ENCODE measurements at places on chromosomes 5 and 9. TPM values are rescaled to one million over a fixed set of nuclear protein-coding genes. Genes with fewer than 3 reads are reported as not detected.
A peak's percentile ranks its signal among the peaks of the same experiment; 100 is the strongest.

SLIT3 gene
- 21.2 TPM for polyA plus RNA-seq

INIP gene
- polyA plus RNA-seq: 20.4 TPM

TNFSF8 gene
- polyA plus RNA-seq: not detected

HAPLN1 gene
- not detected for polyA plus RNA-seq

MSX2 gene
- 2.6 TPM for polyA plus RNA-seq

CCL27 gene
- 0.16 TPM for polyA plus RNA-seq

SLC36A3 gene
- not detected for polyA plus RNA-seq

BTNL9 gene
- 1.8 TPM for polyA plus RNA-seq

DBH gene
- polyA plus RNA-seq: not detected

- no peak for DNase-seq
Measured at GRCh38 chr9:69442486-69442885, 117.5 kb downstream of the ENTREP1 start.

GRCh38 chr5:7851240-7851592, 283 bp upstream of the CFAP90 start:
- no peak for DNase-seq

DNA sequence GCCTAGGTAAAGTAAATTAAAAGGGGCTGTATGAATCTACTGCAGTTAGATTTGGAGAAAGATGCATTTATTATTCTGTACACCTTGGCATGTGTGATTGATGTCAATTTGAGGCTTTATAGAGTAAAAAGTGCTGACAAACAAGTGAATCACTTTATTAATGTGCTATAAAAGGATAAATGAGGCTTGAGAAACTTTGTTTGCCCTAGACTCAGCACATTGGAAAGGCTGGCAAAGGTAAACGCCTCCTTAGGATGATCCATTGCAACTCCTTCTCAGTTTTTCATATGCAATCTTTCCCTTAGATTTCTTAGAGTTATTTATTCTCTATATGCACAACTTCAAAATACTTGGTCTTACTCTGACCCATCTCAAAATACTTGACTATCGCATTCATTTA, 369.0 kb downstream of the HINT1 start:
- no peak for DNase-seq

- DNase-seq: no peak
Measured at GRCh38 chr5:54859316-54859715, 126.1 kb downstream of the ESM1 start.

GRCh38 chr5:171837522-171837921, 51.9 kb downstream of the SMIM23 start:
- no peak for DNase-seq

DNA sequence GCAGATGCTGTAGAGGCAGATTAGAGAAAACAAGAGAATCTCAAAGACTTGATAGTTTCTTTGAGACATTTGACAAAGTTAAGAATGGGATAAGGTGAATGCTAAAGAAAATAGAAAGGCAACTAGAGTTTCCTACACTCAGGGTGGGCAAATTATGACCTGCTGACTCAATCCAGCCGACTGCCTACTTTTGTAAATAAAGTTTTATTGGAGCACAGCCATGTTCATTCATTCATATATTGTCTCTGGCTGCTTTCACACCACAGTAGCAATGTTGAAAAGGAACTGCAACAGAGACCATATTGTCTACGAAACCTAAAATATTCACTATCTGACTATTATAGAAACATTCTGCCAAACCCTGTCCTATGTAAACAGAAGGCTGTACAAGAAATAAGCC, 37.6 kb upstream of the TARS1 start:
- no peak for DNase-seq

GRCh38 chr5:74103131-74104023, 477.4 kb downstream of the ARHGEF28 start:
- DNase-seq: no peak

DNA sequence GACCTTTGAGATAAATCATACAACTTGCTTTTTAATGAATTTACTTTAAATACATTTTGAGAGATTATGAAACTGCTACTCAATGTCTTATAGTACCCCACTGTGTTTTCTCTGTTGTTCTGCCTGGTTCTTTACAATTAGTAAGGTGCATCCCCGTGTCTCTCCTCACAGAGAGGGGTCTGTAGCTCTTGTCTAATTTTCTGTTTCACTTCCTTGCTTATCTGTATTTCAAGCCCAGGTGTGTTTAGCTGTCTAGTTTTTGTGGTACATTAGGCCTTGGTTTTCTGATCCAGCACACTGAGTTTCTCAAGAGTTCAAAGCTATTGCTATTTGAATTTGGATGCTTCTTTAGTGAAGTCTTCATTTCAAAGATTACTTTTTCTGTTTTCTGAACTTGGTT, 105.1 kb downstream of the MAST4 start:
- no peak for DNase-seq

DNA sequence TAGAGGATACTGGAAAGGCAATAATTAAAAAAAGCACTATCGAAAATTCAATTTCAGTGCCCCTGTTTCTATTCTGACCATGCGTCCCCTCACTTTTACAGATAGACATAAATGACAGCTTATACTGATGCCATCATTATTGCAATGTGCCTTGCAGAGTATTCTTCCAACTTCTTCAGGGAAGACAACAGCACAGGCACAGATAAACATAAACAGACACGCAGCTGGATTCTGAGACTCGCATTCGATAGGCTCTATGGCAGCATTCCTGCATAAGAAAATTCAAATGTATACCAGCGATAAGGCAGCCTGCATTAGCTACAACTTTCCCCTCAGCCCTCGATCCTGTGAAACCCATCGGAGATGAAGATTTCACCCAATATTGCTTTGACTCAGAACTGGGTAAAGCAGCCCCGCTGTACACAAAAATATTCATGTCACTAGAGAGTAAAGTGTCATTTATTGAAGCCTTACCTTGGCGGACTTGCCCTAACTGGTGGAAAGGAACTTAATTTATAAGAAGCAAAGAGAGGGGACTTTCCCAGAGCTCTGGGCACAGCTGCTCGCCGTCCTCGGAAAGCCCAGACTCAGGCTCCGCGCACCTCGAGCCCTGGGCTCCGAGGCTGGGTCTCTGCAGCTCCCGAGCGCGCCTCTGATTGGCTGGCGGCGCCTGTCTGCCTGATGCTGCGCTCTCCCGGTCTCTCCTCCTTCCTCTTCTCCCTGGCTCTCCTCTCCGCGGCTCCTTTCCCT, at the start of gene CDH18:
CDH18 (minus strand) TSS at position 589 of the 750 bp plus-strand sequence. CDS start 149,214 bp downstream, outside the sequence.
- peak; percentile 22 for DNase-seq

DNA sequence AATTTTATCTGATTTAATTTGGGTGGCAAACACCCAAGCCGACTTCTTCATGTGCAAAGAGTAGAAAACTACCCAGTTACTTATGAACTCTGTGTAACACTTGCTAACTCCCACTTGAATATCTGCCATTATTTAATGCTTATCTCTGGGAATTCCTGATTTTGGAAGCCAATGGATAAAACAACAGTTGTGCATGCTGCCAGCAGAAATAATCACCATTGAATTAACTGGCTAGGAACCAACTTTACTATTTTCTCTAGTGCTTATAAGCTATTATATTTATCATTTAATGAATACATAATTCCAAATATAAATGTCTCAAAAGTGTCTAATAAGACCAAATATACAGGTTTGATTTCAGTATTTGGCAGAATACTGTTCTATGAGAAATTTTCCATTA, 85.7 kb downstream of the IZUMO3 start:
- DNase-seq: no peak
